ENCODE measurements at places on chromosomes 16 and 17.

DNA sequence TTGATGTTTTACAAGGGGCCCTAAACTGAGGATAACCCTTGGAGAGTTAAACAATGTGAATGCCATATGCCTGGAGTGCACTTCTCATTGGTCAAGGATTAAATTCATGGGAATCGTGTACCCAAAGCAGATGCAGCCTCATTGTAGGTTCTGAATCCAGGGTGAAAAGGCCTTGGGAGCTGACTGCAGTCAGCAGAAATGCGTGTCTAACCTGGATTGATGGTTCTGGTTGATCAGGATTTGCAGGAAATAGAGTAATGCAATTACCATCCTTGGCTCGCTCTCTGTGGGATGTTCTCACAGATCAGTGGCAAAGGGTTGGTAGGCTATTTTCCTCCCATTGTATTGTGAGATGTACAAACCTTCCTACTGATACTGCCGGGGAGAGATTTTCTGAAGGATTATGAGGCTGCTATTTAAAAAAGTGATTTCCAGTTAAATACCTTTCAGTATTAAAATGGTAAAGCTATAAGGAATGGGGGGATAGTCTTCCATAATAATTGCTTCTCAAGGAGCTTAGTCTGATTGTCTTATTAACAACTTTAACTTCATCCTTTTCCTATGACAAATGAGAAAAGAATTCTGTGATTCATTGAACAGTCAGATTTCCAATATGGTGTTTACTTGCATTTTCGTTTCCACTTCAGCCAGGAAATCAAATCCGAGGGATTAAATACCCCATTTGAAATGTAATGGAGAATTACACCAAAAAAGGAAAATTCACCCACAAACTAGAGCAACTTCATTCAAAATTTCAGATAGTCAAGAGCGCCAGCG lies 1028.1 kb upstream of the EEF2KMT start:
- DNase-seq = no peak

DNA sequence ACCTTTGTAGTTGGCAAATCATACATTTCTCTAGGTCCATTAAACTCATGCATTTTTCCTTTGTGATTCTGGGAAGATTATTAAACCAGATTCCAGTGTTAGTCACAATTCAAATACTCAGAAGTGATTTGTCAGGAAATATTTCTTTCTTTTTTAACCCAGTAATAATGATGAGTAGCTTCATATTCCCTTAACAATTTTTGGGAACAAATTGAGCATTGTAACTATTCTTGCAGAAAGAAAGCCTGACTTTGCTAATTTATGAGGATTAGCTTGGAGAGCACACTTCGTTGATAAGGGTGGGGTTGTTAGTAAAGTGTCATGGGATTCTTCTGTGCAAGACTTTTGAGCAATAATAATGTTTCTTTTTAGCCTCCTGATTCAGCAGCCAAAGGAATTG lies 18.7 kb upstream of the KRT24 start:
- no peak for DNase-seq

DNA sequence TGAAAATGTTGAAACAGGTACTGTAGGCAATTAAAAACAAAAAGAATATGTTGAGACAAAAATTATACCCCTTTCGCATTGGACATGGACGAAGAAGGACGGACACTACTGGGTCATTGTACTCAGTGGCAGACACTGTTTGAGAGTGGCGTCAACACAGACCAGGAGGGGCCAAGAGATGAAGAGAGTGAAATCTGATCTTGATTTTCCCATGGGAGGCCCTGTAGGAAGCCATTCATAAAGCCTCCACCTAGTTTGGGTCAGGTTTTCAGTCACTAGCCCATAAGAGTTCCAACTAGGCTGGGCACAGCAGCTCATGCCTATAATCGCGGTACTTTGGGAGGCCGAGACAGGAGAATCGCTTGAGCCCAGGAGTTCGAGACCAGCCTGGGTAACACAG lies 23.6 kb upstream of the SMURF2 start:
- no peak for DNase-seq

- no peak for DNase-seq
These were observed 165.4 kb downstream of the PITPNC1 start for GRCh38 chr17:67542219-67543114.

- DNase-seq = no peak
These were observed 28.2 kb downstream of the ZFHX3 start for GRCh38 chr16:73019457-73020362.

- DNase-seq = peak; percentile 43
These were observed 16.9 kb upstream of the GLIS2 start for GRCh38 chr16:4298761-4299522.
